ENCODE measurements at places on chromosomes 6 and 20. TPM values are rescaled to one million over a fixed set of nuclear protein-coding genes. Genes with fewer than 3 reads are reported as not detected.

GFOD1 gene
- total RNA-seq: 1.9 TPM

PHACTR1 gene
- total RNA-seq: 10.7 TPM

EMILIN3 gene
- total RNA-seq: not detected

BCAS4 gene
- 1.5 TPM for total RNA-seq

PRRC2A gene
- 45.3 TPM for total RNA-seq

CTCFL gene
- total RNA-seq: not detected

RAB23 gene
- total RNA-seq: 0.82 TPM

DLK2 gene
- total RNA-seq: 0.37 TPM

VSTM2L gene
- 1.9 TPM for total RNA-seq

PAK5 gene
- total RNA-seq: 1.6 TPM

RBBP8NL gene
- 0.94 TPM for total RNA-seq

LAMA4 gene
- total RNA-seq: 3.2 TPM

SH3BGRL2 gene
- total RNA-seq: 12.0 TPM

SFTA2 gene
- total RNA-seq: 1.9 TPM

PRICKLE4 gene
- 0.98 TPM for total RNA-seq

ADA gene
- total RNA-seq: 2.9 TPM

TREM2 gene
- 2.1 TPM for total RNA-seq

SPINT4 gene
- total RNA-seq: not detected

FLOT1 gene
- total RNA-seq: 56.4 TPM

OR2B6 gene
- total RNA-seq: not detected

TCP11 gene
- not detected for total RNA-seq

OXT gene
- not detected for total RNA-seq

LINC00237 gene
- not detected for total RNA-seq

PEDS1 gene
- total RNA-seq: 4.5 TPM

SAMD5 gene
- total RNA-seq: 2.0 TPM

FAM83C gene
- not detected for total RNA-seq

ESR1 gene
- 0.28 TPM for total RNA-seq

ENPP5 gene
- 5.8 TPM for total RNA-seq

C20orf141 gene
- total RNA-seq: not detected

LY6G6F gene
- not detected for total RNA-seq

GGTLC1 gene
- total RNA-seq: not detected

HUS1B gene
- not detected for total RNA-seq

KIAA0408 gene
- 1.1 TPM for total RNA-seq

NFYA gene
- total RNA-seq: 8.6 TPM

Measured in pancreas (tissue), 10 donors.